ENCODE measurements at places on chromosomes 11 and 22.
A peak's percentile ranks its signal among the peaks of the same experiment; 100 is the strongest.

GRCh38 chr11:79437981-79438630 is 2.7 kb downstream of the TENM4 start:
- DNase-seq = no peak

DNA sequence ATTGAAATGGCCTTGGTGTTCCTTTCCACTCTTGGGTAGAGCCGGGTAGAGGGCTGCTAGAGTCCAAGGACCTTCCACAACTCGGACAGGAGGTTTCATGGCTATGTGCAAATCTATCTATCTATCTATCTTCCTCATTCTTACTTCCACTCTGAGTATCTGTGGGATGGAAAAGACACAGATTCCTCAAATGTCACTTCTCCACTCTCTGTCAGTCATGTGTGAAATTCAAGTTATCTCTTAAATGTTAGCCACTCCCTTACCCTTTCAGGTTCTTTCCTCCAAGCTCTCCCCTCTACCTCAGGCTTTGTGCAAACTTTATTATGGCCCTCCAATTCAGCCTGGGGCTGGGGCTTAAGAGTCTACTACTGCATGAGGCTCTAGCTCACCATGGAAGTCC is 84.3 kb downstream of the GDPD4 start:
- DNase-seq = no peak

DNA sequence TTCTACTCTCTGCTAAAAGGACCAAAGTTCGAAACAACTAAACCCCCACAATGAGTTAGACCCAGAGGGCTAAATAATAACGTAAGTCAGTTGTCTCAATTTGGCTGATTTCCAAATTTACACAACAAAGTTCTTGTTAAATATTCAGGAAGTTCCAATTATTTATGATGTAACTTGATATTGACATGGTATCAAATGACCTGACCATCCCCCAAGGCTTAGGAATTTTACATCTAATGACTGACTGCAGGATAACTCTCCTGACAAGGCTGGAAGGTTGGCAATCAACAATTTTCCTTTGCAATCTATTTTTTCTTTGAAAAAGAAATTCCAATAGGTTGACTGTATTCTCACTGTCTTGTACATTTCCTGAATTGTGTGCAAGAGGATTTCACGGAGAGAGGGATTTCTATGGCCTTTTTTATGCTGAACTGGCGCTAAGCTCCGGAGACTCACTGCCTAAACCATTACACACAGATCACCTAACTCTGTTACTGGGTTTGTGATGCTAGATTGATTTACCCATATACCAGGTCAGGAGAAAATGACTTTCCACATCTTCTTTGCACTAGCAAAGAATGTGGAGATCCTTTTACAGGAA is 9.6 kb upstream of the CDON start:
- DNase-seq = no peak

DNA sequence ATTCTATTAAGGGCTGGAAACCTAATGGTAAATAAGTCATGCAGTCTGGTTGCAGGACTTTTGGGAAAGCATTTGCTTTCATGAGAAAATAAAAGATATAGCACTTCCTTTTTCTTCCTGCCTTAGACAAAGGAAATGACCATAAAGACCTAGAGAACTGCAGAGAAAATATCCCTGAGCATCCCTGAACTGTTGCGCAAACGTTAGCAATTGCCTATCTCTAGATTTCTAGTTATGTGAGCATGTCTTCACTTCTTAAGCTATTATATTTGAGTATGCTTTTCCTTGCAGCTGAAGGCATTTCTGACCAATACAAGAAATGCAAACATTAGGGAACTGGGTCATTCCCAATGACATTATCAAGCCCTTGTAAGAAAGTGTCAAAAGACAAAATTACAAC is 110.6 kb downstream of the KIF18A start:
- DNase-seq = no peak

DNA sequence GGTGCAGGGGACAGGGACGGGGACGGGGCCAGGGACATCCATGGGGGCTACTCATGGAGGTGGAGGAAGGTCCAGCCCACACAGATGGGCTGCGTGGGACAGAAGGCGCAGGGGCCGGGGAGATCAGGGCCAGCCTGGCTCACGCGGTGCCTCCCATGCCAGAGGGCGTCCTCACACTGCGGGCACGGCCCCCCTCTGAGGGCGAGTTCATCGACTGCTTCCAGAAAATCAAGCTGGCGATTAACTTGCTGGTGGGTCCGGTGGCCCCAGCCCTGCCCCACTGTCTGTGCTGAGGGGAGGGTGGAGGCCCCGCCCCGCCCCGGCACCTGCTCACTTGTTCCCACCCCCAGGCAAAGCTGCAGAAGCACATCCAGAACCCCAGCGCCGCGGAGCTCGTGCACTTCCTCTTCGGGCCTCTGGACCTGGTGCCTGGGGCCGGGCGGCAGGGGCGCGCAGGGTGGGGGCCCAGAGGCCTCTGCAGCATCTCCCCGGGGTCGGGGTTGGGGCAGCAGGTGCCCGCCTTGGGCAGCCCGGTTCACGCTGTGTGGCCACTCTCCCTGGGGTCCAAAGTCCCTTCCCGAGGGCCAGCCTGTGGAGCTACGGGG is 15.8 kb downstream of the EPS8L2 start:
- peak; percentile 75 for DNase-seq

DNA sequence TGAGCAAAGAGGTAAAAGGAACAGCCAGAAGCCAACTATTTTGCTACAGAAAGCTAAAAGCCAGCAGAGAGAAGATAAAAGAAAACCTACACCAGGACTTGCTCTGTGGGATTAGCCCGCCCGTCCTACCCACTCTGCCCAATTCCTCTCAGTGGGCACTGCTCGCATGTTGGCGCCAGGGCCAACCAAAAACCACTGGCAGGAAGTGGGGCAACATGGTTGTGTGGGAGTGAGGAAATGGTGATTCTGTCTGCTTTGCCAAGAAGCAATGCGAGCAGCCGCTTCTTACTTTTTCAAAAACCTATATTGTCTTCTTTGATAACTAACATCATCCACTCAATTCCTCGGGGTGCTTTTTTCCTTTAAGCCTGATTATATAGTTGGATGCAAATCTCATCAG is 14.2 kb upstream of the APOA1 start:
- DNase-seq = peak; percentile 75
